ENCODE measurements at places on chromosomes 7 and 10. TPM values are rescaled to one million over a fixed set of nuclear protein-coding genes. Genes with fewer than 3 reads are reported as not detected.

- DNase-seq, result no peak
Measured at GRCh38 chr7:128137181-128137580, 103.9 kb upstream of the LEP start.

DNA sequence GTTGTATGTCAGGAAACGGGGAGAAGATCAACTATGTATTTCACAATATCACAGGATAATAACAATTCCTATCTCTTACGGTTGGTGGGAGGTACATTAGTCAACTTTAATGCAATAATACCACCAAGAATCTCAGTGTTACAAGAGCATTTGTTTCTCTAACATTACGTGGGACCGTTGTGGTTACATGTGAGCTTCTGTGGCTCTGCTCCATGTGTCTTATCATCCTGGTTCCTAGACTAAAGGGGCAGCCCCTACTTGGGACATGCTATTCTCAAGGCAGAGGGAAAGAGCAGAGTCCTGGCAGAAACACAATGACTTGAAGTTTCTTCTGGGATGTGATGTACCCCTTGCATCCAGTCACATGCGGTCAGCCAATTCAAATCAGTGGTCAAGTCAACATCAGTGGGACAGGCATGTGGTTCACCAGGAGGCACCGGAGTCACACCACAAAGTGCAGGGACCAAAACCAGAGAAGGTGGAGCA lies 2.5 kb upstream of the ZNF22 start:
- no peak for DNase-seq

DNA sequence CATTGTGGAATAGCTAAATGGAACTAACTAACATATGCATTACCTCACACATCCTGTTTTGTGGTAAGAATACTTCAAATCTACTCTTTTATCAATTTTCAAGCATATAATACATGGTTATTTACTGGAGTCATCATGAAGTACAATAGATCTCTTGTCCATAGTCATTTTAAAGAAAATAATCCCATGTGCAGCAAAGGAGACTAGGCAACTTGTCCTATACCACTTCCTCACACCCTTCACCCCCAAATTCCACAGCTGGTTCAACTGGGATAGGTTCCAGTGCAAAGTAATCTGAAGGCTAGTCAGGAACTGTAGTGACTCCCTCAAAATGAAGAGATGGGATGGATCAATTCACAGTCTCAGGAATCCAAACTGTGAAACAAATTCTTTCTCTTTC lies 176.1 kb downstream of the SGMS1 start:
- no peak for DNase-seq

DNA sequence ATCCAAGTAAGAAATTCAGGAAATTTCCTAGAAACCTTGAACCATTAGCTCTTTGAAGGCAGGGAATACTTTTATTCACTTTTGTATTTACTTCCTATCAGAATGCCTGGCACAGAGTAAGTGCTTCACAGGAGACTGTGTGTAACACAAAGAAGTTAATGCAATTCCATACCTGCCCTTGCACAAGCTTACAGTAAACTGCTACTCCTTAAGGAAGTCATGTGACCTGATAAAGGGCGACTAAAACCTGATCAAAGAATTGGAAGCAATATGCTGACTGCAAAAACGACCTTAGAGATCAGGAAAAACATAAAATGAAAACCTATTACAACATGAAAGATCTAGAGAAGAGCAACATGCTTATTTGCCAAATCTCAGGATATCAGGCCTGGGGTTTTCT lies 178.2 kb upstream of the HPS1 start:
- no peak for DNase-seq

CLEC2L gene
- not detected for total RNA-seq

DNA sequence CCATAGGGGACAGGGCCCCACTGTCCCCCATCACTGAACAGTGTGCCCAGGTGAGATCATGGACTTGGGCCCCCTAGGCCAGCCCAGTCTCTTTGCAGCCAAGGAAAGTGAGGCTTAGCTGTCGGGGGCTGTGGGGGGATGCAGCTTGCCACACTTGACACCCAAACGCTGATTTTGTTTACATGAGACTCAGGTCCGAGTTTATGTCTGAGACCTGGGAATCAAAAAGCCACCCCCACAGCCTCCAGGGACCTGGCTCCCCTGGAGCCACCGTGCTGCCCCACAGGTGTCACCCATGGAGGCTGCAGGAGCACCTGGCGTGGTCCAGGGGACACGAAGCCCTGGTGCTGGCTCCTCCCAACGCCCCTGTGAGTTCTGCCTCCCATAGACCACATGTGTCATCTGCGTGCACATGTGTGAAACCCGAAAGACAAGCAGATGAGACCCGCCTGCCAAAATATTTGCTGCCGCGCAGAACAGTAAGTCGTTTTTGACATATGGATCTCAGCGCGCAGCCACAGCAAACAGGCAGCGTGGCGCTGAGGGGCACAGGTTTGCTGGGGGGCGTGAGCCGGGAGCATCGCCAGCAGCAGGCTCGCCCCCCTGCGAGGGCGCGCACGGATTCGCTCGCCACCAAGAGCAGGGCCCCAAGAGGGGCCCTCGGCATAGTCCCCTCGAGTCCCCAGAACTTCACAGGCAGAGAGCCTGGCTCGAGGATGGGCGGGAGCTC lies 112.3 kb downstream of the LHPP start:
- no peak for DNase-seq

- no peak for DNase-seq
Measured at GRCh38 chr10:82811621-82812020, 936.6 kb downstream of the NRG3 start.

RBM20 gene
- 17.0 TPM for total RNA-seq

CDK1 gene
- 302 TPM for total RNA-seq

DNA sequence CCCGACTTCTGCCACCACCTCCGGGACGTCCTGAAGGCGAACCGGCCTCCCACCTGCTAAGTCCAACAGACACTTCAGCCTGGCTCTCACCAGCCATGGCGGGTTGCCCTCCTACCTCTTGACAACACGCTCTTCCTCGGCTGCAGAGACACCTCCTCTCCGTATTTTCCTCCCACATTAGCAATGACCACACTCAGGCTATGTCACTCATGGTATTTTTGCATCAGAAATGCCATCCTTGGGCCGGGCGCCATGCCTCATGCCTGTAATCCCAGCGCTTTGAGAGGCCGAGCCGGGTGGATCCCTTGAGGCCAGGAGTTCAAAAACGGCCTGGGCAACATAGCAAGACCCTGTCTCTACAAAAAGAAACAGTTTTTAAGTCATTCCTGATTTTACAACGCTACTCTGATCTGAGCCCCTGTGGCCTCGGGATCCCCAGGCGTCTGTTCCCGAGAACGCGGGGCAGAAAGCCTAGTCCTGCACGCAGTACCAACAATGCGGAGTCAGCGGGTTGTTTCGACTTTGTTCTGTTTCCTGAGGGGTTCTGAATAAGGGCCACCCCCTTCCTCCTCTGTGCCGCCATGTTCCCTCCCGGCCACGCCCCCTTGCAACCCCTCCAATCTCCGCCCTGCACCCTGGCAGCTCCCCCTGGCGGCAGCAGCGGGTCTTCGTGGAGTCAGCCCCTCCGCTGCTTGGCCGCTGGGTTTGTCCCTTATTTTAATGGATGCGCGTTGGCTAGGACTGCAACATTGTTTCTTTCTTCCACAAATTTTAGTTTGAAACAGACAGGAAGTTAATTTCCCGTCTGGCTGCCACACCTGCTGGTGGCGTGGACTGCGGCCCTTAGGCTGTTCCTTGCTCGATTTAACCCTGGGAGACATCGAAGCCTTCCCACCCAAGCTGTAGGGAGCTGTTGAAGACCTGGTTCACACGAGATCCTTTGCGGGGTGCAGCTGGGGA lies 9.7 kb upstream of the ZFAND2A start:
- peak; percentile 81 for DNase-seq

TMEM176B gene
- total RNA-seq, result not detected

TMEM130 gene
- total RNA-seq, result 1.1 TPM

- DNase-seq, result no peak
Measured at GRCh38 chr7:64874114-64874513, 29.0 kb upstream of the ZNF273 start.

CFAP46 gene
- total RNA-seq, result not detected

- no peak for DNase-seq
Measured at GRCh38 chr7:20114468-20114867, 102.7 kb downstream of the MACC1 start.

GRCh38 chr10:29317423-29318021 lies 28.7 kb downstream of the LYZL1 start:
- no peak for DNase-seq

WDR86 gene
- total RNA-seq, result 0.72 TPM

DNA sequence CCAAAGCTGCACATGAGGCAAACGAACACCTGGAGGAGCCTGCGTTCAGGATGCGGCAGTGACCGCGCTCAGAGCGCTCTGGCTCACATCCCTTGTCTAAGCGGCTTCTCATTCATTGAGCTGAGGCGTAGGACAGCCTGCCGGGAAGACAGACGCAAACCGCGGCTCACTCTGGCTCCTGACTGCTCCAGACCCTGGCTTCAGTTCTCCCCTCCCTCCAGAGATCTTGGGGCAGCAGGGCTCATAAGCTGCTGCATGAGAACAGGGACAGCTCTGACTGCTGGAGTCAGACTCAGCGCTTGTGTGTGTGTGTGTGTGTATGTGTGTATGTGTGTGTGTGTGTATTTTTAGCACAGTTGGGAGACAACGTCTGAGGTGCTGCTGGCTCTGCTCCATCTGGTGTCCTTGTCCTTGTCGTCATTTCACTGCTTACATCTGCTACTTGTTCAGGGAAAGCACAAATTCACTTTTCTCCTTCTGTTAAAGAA lies 15.8 kb upstream of the LYZL2 start:
- DNase-seq, result no peak

GRCh38 chr7:156028521-156028920 lies 216.3 kb upstream of the SHH start:
- DNase-seq, result no peak

DNA sequence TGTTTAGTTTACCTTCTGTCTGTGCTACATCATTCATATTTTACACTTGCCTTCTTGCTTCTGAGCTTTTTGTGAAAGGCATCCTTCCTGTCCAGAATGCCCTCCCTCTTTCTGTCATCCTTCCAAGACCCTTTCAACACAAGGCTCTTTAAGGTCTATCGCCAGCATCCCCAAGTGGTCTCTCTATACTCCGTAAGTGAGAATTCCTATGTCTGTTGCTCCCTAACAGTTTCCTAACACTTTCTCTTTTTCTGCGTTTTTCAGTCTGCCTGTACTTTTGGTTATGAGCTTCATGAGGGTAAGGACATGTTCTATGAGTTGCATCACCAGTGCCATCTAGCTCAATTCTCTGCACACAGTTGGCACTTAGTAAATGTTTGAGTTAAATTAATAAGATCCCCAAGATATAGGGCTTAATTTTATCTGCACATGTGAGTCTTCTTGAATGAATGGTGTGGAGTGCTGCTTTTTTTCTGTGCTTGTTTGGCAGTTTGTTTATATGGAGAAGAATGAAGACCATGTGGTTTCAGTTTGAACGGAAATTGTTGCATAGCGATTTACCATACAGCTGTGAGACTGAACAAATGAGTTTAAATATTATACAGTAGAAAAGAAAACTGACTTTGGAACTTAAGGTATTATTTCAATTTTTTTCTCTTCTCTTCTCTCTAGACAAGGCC lies 29.4 kb downstream of the RABGEF1 start:
- DNase-seq, result no peak

GRCh38 chr7:155224116-155224811 lies 73.4 kb upstream of the INSIG1 start:
- DNase-seq, result peak; percentile 28

- no peak for DNase-seq
Measured at GRCh38 chr7:99535667-99536066, 16.2 kb downstream of the FAM200A start.

LRGUK gene
- total RNA-seq, result 0.05 TPM

- no peak for DNase-seq
Measured at GRCh38 chr10:514137-514671, 175.3 kb downstream of the DIP2C start.

SP8 gene
- not detected for total RNA-seq

GRM8 gene
- not detected for total RNA-seq

C10orf62 gene
- not detected for total RNA-seq

DNA sequence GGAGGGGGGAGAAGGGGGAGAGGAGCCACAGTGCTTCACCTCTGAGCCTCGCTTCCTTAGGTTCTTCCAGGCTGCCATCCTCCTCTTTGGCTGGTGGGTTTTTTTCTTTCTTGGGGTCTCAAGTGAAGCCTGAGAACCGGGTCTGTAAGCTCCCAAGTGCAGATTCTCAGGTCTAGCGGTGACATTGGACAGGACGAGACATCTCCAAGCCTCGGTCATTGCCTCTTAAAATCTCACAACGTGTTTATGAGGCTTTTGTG lies 817 bp upstream of the IL15RA start:
- no peak for DNase-seq

TMEM236 gene
- not detected for total RNA-seq

OGDHL gene
- not detected for total RNA-seq

CDC14C gene
- total RNA-seq, result not detected

- DNase-seq, result no peak
Measured at GRCh38 chr10:34141032-34141680, 673.9 kb downstream of the PARD3 start.

AASS gene
- 18.7 TPM for total RNA-seq

DNA sequence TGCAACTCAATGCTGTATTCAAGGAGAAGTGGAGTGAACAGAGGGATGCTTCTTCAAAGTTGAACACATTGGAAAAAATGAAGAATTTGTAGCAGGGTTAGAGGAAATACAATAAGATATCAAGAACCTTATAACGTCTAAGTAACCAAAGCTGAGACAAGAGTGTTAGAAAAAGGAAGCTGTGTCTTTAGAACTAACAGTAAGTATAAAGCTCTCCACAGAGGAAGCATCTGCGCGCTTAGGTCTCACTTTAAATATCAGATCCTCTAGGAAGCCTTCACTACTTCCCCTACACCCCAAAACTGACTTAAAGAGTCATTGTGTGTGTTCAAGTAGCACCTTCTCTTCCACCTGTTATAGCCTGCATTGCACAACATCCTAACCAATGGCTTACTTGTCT lies 43.0 kb downstream of the CH25H start:
- DNase-seq, result no peak

DNA sequence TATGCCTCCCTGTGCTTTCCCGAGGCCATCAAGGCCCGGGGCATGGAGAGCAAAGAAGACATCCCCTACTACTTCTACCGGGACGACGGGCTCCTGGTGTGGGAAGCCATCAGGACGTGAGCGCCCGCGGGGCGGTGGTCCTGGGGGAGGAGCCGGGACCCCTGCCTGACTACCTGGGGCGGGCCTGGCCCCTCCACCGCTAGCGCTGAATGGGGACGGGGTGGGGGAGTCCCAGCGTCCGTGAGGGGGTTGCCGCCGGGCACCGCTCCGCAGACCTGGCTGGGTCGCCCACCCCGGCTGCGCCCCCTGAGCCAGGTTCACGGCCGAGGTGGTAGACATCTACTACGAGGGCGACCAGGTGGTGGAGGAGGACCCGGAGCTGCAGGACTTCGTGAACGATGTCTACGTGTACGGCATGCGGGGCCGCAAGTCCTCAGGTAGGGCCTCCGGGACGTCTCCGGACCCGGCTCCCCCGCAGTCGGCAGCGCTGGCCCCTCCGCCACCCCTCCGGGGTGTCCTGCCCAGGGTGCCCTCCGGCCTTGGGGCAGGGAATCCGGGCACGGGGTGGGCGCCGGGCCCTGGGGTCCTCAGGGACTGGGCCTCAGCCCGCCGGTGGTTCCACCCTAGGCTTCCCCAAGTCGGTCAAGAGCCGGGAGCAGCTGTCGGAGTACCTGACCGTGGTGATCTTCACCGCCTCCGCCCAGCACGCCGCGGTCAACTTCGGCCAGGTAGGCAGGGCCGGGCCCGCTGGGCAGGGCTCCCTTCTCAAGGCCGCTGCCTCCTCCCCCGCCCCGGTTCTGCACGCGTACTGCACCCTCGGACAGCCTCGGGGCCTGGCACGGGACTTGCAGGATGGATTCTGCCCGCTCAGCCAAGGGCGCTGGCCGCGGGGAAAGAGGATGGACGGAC lies 69.3 kb downstream of the ALOX5 start:
- DNase-seq, result peak; percentile 43

All from SJSA1 (cell line).